ENCODE measurements at places on chromosomes 1 and 21.

GRCh38 chr1:40553017-40553416 lies 21.6 kb downstream of the ZNF684 start:
- DNase-seq, result no peak

- DNase-seq, result no peak
Measured at GRCh38 chr1:94334764-94335163, 83.4 kb upstream of the ABCD3 start.

DNA sequence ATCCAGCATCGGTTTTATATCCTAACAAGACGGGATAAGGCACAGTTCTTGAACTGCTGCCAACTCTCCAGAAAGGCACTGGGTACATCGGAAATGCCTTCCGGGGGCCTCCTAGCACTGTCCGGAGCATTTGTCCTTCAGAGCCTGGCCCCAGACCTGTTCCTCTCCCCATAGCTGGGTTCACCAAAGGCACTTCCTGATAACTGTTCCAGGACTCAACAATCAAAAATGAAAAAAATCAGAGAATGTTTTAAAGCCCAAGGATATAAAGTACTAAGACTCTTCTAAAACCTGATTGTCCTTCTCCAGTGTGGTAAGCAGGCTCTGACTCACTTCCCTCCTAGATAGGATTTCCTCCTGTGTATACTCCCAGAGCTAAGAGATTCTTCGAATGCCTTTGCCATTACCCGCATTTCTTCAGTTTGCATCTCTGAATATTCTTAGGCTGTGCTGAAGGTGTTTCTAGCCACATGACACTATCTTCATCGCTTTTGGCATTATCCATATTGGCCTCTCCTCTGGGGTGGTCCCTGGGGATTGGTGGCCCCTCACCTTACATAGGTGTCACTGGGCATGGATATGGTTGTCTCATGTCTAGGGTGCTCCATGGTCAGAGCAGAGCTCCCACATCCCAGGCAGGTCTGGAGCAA lies 112.9 kb downstream of the ZBTB18 start:
- no peak for DNase-seq

GRCh38 chr1:57464756-57465155 lies 40.9 kb upstream of the DAB1 start:
- DNase-seq, result no peak

DNA sequence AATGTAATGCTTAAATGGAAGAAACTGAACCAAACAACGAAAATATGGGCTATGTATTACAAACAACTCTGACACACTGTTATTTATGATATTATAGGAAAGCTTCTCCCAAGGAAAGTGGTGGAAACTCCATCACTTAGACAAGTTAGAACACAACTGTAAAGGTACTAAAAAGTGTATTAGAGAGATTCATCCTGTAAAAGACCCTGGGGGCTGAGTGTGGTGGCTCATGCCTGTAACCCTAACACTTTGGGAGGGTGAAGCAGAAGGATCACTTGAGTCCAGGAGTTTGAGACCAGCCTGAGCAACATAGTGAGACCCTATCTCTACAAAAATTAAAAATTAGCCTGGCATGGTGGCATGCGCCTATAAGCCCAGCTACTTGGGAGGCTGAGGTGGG lies 7.4 kb upstream of the UBE4B start:
- DNase-seq, result no peak

DNA sequence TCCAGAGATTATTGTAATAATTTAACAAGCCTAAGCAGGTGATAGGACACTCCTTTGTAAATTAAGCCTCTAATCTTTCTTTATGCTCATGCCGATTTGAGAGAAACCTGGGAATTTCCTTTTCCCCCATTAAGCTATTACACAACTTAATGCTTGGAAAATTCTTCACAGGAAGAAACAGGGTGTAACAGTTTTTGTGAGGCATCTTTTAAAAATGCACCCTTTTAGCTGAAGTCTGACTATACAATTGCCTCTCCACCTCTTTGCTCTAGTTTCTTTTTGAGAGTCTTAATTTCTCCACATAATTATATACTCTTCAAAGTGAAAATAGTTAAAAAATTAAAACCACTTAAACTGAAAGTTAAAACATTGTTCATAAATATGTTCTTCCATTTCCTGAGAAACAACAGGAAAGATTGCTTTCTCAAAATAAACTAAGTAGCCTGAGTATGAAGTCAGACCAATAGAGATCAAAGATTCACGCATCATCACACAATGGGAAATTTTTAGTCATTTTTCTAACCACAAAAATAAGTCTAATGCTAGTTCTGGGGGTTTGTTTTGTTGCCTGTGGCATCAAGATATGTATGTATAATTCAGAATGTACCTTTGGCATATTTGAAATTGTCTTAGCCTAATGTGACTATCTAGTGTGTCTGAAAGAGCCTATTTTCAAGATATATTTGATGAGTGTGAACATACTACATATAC lies 34.7 kb downstream of the LRRC8D start:
- no peak for DNase-seq

GRCh38 chr1:92951141-92951582 lies 10.1 kb downstream of the DIPK1A start:
- DNase-seq, result no peak

DNA sequence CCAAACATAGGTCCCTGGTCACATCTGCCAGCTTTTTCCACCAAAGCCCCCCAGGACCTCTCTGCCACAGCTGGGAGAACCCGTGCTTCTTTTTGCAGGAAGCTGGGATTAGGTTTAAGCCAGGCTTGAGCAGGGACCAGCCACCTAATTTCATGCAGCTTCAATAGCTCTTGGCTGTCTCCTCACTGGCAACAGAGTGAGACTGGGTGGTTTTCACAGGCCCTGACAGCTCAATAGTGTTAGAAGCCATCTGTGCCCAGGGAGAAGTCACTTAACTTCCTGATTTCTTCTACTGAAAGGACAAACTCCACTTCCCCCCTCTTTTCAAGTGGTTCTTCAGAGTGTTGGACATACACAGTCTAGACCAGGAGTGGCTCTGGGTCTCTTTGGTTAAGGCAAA lies 20.4 kb upstream of the SRSF4 start:
- DNase-seq, result no peak

- DNase-seq, result no peak
Measured at GRCh38 chr1:80158771-80159170, 1152.2 kb upstream of the ADGRL4 start.

- no peak for DNase-seq
Measured at GRCh38 chr1:117569856-117570255, 36.0 kb upstream of the TENT5C start.

DNA sequence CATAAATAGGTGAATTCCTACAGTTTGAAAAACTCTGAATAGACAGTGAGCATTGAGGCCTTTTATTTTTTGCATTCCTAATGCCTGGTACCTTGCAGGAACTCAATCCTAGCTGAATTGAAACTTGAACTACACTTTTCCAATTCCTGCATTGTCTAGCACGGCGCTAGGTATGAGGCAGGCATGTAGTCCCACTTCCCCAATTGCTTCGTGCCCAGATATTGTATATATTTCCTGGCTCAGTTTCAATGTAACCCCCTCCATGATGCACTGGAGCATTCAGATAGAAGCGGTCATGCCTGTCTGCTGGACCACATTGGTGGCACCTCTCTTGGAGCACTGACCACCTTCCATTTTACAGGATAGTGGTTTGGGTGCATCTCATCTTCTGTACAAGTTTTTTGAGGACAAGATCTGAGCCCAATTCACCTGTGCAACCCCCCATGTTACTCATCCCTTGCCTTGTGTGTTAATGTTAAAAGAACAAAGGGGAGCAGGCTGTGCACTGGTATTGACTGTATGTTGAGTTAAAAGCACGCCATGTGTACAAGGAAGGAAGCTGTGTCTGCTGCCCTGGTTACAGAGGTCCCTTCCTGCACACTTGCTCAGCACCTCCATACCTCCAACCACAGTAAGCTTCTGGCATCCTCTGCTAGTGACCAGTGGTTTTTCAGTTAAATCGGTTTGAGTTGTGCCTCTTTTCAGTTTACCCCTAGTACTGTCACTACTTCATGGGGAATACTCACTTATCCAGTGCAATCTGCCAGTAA lies 10.0 kb upstream of the RAB7B start:
- no peak for DNase-seq

GRCh38 chr1:233631810-233632405 lies 18.0 kb downstream of the KCNK1 start:
- no peak for DNase-seq

DNA sequence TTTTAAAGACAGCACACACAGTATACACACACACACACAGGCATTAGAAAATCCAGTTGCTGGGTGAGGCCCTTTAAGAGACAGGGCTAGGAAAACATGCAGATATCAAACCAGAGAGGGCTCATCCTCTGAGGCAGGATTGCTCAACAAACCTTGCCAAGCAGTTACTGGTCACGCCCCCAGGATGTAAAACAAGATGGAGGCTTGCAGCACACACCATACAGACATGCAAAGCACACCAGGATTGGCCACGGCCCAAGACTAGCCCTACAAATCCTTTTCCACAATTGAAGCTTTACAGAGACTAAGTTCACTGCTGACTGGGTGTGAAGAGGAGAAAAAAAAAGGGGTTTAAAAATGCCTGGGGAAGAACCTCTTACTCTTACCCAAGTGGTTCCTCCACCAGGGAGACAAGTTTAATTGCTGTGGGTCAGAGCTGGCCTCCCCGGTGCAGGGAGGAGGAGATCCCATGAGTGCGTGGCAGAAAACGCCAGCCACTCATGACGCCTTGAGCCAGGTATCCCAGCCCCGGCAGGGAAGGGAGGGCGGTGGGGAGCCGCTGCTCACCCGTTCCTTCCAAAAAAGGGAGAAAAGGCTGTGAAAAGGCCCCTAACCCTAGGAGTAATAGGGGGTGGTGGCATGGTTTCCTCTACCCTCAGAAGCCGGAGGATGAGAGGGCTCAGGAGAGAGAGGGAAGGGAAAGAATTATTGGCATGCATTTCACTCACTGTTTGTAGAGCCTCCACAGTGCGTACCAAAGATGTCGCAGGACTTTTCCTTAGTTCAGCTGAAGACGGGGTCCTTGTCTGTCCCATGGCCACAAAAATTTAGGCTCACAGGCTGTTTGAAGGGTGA lies 594.6 kb upstream of the ZP4 start:
- DNase-seq, result no peak

- no peak for DNase-seq
Measured at GRCh38 chr1:175168782-175169181, 23.8 kb downstream of the KIAA0040 start.

DNA sequence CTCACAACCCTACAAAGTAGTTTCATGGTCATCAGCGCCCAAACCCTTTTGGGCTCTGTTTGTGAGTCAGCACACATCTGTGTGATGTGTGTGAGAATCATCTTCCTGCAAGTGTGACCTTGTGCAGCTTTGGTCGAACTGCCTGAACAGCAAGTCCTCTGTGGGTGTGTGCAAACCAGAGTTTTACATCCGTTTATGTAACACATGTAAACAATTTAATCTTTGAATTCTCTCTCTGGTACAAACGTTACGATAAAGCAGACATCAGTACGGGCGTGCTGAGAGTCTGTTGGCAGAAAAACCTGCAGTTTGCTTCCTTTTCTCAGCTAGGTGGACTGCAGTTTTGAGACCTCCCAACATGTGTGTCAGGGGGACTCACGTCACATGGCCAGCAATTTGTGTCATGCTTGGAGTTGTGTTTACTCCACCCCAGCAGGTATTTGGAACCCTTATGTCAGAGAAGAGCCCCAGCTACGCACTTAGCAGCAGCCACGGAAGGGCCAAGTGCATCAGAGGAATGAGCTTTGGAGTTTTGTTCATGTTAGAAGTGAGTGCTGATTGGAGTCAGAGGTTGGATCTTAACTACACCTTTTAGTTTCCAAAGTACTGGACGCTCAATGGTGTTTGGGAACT lies 230.8 kb downstream of the PAPPA2 start:
- DNase-seq, result no peak

- DNase-seq, result no peak
Measured at GRCh38 chr1:155990005-155990739, 11.8 kb upstream of the ARHGEF2 start.
